ENCODE measurements at places on chromosomes 12 and 14.

DNA sequence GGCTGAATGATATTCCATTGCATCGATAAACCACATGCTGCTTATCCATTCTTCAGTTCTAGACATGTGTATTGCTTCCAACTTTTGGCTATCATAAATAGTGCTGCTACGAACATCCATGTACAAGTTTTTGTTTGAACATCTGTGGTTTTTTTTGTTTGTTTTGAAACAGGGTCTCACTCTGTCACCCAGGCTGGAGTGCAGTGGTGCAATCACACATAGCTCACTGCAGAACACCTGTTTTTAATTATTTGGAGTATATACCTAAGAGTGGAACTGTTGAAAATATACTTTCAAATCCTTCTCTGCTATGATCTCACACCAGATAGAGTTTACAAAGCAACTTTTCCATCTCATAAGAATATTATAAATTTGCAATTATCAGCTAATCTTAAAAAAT, 124.2 kb downstream of the TTC7B start:
- no peak for DNase-seq

- DNase-seq = no peak
These were observed 45.6 kb downstream of the PITPNM2 start for GRCh38 chr12:123105211-123105826.

DNA sequence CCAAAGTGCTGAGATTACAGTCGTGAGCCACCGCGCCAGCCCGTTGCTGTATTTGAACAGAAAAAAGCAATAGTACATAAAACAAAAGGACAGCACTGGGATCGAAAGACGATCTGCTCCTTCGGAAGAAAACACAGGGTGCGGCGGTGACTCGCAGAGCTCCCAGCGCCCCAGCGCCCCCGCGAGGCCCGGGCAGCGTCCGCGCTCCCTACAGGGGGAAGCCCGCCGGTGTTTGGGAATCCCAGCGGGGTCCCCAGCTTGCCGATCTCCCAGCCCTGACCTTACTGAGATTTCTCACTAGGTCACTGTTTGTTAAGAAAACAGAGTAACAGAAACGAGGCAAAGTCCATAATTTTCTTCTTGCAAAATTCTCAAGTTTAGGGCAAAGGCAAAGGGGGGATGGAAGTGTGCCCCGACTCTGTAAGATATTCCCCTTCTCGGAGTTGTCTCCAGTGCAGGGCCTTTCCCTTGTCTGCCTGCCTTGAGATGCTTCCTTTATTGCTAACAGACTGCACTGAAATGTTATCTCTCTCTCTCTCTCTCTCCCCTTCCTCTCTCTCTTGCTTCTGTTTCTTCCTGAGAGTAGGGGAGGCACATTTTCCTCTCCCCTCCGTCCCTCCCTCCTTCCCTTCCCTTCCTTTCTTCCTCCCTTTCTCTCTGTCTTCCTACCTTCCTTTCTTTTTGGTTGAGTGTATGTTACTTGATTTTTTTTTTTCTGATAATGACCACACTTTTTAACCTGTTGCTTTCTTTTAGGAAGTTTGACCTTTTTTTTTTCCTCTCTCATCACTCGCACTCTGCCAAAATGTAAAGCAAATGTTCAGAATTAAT, 91.9 kb downstream of the TMEM30B start:
- DNase-seq = peak; percentile 81

- no peak for DNase-seq
These were observed 12.9 kb downstream of the ETV6 start for GRCh38 chr12:11662369-11662768.

- no peak for DNase-seq
These were observed 109.4 kb downstream of the ARF6 start for GRCh38 chr14:50001999-50002925.

DNA sequence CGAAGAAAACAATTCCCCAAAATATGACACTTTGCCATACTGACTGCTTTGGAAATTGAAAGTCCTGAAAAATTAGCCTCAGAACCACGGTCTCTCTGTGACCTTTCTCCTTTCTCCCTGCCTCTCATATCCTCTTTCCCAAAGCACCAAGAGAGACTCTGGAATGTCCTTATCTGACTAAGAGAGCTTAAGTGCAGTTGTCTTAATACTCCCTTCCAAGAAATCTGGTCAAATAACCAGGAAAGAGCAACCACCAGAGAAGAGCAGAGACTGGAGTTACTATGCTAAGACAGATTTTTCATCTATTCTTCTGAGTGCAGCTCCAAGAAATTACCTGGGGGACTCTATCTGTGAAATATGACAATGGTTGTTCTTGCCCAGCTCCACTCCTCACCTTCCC, 10.5 kb upstream of the BTG1 start:
- no peak for DNase-seq

Data from cardiac fibroblast (primary cell).